AG09309 (cell line): ENCODE measurements at places on chromosomes 4 and X.

DNA sequence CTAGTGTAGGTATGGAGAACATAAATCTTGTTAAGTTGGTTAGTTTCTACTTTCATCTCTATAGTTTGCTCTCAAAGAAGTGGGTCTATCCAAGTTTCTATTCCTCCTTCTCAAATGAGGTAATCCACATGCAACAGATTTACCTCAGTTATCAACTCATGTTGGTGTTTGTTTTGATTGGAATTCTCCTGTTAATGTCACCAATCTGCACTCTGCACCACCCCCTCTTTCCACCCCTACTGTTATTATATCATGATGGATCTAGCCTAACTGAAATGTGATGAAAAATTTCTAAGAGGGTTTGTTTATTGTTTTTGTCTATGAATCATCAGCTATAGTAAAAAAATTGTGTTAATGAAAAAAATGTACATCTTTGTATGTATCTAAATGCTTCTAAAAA lies 66.1 kb downstream of the AGTR2 start:
- DNase-seq: no peak

DNA sequence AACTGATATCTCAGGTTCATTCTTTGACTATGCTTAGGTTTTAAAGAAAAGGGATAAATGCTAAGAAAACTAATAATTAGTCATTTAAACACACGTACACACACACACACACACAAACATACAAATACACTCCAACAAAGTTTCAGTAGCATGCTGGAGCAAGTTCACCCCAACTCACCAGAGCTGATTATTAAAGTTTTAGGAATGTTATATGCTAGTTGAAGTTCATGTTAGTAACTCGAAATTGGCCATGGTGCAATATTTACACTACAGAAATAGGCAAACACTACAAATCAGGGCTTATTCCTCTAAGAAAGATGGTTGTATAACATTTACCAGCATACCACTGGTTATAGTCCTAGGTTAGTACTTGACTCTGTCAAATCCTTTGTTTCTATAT lies 384.0 kb upstream of the DIPK2B start:
- DNase-seq: no peak

- DNase-seq: peak; percentile 37
These were observed 119.1 kb upstream of the TRIM2 start for GRCh38 chr4:153084980-153085630.

DNA sequence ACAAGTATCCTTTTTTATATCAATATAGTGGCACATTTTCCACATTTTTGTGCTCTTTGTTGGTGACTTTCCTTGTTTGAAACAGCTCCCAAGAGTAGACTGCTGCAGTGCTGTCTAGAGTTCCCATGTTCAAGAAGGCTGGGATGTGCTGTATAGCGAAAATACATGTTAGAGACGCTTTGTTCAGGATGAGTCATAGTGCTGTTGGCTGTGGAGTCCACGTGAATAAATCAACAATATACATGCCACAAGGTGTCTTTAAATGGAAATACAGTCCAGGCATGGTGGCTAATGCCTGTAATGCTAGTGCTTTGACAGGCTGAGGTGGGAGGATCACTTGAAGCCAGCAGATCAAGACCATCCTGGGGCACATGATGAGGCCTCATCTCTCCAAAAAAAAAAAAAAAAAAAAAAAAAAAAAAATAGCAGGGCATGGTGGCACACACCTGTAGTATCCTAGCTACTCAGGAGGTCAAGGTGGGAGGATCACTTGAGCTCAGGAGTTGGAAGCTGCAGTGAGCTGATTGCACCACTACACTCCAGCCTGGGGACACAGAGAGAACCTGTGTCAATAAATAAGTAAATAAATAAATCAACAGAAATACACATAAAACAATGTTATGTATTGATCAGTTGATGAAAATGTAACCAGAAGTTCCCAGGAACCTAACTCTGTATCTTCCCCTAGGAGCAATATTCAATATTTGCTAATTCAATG lies 256.8 kb upstream of the STS start:
- no peak for DNase-seq

GRCh38 chr4:139191373-139191772 lies 14.4 kb upstream of the ELF2 start:
- DNase-seq: no peak

DNA sequence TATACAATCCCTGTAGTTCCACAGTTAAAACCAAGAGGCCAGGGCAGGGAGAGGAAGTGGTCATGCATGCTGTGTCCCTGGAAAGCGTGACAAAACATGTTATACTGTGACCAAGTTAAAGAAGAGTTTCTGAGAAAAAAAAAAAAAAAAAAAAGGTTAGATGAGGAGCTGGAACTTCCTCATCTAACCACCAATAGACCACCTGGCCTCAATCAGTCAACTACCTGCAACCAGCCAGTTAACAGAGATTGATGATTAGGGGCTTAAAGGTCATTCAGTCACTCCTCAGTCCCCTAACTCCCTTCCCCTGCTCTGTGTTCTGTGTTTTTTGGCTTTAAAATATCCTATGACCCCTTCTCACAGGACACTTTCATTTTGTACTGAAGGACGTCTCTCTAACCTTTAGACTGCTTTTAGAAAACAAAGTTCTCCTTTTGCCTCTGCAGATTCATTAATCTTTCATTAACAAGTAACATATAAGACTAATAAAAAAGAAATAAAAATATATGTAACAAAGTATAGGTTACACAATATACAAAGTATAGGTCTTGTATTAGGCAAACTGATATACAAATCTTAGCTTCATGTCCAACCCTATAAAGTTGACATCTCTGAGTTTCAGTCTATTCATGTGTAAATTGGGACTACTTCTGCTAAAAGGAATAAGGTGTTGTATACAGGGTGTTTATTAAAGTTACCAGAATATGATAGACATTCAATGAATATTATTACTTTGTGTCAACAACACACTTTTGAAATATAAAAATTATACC lies 179.1 kb upstream of the NDST4 start:
- DNase-seq: no peak

DNA sequence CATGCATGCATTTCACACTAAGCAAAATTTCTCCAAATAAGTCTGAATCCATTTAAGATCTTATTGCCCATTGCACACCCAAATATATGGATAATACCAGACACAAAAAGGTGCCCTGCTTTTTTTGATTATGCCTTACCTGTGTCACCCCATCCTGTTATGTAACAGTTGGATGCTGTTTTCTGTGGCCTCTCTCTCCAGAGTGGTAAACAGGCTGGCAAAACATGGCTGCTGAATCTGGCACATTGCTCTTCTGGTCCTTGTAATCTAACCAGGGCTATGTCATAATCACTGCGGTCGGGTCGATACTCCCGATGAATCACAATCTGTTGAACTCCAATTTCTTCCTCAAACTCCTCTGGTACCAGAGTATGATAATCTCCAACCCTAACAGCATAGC lies 70.1 kb downstream of the PRSS12 start:
- no peak for DNase-seq

DNA sequence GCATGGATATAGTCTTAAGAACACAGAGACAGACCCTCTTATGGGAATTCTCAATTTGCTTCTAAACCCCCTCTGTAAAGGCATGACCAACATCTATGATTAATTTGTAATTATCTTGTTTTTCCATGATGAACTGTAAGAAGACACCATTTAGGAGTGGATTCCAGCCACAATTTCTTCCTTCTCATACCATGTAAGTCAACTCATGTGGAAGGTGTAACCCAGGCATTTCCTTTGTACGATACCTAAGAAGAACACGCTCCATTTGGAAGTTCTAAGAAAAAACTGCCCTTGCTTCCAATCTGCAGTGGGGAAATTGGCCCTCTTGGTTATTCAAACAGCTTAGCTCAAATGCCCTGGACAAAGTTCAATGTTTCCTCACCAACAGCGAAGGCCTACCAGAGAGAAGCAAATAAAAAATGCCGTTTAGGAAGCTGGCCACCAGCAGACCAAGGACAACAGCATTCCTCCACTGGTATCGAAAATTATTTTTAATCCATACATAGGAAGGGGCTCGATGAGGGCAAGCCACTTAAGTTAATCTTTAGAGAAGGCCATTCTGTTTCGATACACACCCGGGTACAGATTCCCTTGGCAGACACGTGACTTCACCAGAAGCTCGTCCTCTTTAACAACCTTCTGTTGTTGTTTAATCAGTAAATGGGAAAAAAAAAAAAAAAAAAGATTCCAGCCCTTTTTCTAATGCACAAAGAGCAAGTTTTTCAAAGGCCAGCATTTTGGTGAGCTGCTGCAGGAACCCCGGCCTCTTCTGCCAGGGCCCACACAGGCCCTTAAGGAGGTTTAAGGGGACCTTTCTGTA lies 2.6 kb downstream of the DHRSX start:
- no peak for DNase-seq

- no peak for DNase-seq
These were observed 93.2 kb upstream of the DIAPH2 start for GRCh38 chrX:96591421-96591820.

DNA sequence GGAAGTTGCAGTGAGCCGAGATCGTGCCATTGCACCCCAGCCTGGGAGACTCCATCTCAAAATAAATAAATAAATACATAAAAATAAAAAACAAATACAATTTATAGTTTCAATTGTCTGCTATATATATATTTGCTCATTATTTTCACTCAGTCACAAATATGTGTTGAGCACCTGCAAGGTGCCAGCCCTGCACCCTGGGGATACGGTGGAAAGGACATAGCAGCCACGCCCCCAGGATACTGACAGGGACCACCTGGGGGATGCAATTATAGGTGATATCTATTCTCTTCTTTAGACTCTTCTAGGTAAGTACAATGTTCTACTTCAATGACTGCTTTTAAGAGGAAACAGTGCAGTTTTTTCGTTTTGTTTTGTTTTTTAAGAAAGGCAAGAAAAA lies 85.0 kb downstream of the JAKMIP1 start:
- DNase-seq: no peak

- DNase-seq: no peak
These were observed 91.7 kb upstream of the PAQR3 start for GRCh38 chr4:79030973-79031372.

DNA sequence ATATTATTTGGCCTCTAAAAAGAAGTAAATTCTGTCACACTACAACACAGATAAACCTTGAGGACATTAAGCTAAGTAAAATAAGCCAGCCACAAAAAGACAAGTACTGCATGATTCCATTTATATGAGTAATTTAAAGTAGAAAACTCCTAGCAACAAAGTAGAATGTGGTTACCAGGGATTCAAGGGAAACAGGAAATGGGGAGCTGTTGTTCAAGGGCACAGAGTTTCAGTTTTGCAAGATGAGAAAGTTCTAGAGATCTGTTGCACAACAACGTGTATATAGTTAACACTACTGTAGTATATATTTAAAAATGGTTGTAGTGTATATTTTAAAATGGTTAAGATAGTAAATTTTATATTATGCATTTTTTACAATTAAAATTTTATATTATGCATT lies 25.4 kb downstream of the SEC31A start:
- peak; percentile 73 for DNase-seq

- no peak for DNase-seq
These were observed 85.9 kb upstream of the GPR34 start for GRCh38 chrX:41602816-41603345.

DNA sequence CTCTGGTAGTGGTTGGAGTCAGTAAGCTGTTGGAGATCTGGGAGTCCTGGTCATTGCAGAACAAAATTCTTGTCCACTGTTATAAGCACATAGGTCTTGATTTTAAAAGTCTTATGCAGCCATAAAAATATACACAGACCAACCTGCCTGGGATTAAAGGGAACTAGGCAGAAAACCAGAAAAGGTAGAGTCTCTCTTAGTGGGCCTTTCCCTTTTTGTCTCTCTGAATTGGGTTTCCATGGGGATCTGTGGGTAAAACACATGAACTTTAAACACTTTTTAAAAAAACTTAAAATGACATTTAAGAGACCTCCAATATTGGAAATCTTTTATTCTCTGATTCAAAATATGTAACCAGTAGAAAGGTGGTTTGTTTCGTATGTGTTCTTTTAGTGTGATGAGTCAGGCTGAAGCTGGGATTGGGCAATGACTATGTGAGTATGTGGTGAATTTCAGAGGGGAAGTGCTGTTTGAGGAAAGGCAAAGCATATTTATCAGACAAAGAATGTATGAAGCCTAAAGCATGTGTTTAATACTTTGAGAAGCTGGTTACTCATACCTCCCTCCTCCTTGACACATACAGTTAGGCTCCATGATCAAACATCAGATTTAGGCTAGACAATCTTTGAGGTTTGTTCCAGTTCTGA lies 29.6 kb downstream of the SLC16A2 start:
- DNase-seq: peak; percentile 84

- DNase-seq: no peak
These were observed 668.8 kb upstream of the PRKX start for GRCh38 chrX:4382273-4382672.

GRCh38 chrX:72126539-72127140 lies 5.1 kb downstream of the RTL5 start:
- peak; percentile 79 for DNase-seq

DNA sequence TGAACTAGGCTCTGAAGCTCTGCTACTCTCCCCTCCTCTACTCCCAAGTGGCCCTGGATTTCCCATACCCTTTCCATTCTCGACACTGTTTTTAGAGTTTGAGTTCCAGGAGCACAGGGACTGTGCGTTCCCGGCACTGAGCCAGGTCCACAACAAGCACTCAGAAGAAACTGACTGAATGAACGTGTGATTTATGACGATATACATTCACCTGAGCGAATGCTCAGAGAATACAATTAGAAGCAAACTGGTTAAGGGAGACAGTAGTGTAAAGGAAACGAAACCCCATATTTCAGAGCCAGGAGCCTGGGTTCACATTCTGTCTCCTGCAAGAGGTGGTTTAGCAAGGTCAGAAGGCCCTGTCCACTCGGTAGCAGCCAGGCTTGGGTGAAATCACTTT lies 1.4 kb upstream of the KIAA0232 start:
- no peak for DNase-seq

DNA sequence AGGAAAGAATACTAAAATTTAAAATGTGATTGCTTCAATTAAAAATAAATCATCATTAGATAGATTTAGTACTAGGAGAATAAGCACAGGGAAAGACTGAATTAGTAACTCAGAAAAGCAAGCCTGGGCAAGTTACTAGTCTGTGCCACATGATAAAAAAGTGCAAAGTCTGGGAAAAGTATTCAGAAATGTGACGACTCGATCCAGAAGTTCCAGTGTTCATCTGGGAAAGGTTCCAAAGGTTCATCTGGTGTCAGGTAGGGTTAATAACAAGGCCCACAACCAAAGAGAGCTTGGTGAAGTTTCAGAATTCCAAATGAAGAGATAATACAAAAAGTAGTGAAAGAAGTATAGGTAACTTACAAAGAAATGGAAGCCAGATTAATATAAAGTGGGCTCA lies 78.3 kb upstream of the ARSJ start:
- no peak for DNase-seq

- DNase-seq: peak; percentile 98
These were observed 7.6 kb upstream of the BST1 start for GRCh38 chr4:15695240-15695699.

GRCh38 chrX:1657367-1658070 lies 42.7 kb downstream of the ASMT start:
- no peak for DNase-seq

GRCh38 chr4:180788729-180789128 lies 1454.5 kb upstream of the TENM3 start:
- no peak for DNase-seq

DNA sequence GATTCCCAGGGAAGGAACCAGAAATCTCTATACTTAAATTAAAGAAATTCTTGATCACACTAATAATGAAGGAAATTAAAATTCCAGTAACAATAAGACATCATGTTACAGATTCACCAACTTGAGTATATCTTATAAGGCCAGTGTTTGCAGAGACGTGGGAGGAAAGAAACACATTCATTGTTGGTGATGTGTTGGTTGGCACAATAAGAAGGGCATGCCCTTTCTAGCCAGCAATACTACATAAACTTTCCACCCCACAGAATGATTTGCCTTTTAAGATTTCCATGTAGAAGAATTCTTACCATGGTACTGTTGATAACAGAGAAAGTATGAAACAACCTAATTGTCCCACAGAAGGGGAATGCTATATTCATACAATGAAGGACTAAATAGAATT lies 581.5 kb downstream of the STIM2 start:
- no peak for DNase-seq
